ENCODE measurements at places on chromosomes 3 and 15.

DNA sequence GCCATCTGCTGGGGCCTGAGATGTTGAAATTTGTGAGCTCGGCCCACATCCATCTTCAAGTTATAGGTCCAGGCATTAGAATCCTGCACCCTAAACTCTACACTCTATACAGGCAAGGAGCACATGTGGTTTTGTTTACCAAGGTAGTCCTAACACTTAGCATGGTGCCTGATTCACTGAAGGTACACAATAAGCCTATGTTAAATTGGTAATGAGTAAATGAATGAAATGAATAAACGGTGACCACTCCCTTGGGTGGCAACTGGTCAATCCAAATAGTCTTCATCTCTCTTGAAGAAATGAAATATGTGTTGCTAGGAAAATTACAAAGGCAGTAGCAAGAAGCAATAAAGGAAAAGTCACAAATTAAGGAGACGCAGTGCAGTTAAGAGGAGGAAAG lies 359.3 kb upstream of the UBE2E2 start:
- no peak for DNase-seq

- DNase-seq, result no peak
Measured at GRCh38 chr3:150736316-150736719, 26.7 kb downstream of the SIAH2 start.

DNA sequence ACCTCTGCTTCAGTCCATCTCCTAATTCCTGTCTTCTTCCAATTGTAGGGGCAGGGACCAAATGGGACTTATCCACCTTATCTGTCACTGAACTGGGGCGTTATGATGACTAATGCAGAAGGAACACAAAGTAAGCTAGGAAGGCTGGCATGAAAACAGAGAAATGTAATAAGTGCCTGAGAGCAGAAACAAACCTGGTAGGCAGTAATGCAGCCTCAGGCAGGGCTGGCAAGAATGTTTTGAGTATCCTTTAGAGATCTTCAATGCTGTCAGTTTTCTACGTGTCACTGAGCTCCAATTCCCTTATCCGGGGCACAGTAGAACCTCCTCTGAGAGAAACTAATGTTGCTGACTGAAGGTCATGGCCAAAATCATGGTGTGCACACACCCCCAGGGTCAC lies 246.2 kb upstream of the TBL1XR1 start:
- DNase-seq, result no peak

- DNase-seq, result no peak
Measured at GRCh38 chr15:93420477-93420876, 331.5 kb upstream of the RGMA start.

DNA sequence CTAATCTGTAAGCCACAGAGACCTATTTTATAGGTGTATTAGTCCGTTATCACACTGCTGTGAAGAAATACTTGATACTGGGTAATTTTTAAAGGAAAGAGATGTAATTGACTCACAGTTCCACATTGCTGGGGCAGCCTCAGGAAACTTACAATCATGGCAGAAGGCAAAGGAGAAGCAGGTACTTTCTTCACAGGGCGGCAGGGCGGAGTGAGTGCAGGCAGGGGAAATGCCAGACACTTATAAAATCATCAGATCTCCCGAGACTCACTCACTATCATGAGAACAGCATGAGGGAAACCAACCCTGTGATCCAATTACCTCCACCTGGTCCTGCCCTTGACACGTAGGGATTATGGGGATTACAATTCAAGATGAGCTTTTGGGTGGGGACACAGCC lies 108.7 kb downstream of the GALK2 start:
- no peak for DNase-seq

- DNase-seq, result no peak
Measured at GRCh38 chr3:122626515-122627180, 49.2 kb downstream of the PARP15 start.

- no peak for DNase-seq
Measured at GRCh38 chr3:84978843-84979242, 20.1 kb downstream of the CADM2 start.

DNA sequence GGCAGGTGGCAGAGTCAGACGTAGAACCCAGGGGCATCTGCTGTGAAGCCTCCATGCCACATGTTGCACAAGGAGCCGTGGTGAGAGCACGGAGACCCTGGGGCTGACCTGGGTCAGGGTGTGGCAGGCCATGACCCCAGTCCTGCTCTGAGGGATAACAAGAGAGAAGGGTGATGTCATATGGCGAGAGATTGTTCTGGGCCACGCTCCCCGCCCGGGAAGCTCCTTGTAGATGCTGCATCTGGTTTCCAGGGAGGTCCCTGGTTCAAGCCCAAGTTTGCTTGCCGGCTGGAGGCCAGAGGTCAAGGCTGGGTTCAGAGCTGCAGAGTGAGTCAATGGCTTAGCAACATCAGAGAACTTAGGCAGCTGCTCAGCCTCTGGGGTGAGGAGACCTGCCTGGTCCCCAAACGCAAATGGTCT lies 17.3 kb downstream of the FGD5 start:
- DNase-seq, result no peak

DNA sequence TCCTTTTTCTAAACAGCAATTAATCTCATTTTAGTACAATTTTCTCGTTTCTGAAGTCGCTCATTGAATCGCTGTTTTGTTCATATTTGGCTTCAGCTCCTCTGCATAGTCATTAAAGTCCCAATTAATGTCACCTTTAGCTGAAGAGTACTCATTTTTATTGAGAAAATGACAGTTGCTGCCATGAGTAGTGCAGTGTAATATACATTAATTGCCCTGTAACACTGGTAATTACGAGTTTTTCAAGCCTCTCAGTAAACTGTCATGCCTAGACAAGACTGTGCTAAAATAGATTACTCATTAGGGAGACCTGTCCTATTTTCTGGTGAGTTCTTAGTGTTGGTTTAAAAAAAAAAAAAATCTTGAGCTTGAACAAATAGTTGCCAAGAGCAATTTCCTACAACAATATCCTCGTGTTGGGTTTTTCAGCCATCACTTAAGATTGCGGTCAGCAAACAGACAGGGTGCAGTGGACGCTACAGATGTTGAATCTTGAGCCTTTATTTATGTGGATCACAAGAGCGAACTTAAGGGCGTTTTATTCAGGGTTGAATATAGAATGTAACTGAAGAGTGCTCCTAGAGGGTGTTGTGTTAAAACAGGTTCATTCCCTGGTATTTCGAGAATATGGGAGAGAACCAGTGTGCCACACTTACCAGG lies 176.0 kb downstream of the CDIN1 start:
- no peak for DNase-seq

- DNase-seq, result no peak
Measured at GRCh38 chr15:58419803-58420524, 11.8 kb upstream of the LIPC start.

GRCh38 chr15:62071711-62072308 lies 5.0 kb downstream of the C2CD4A start:
- DNase-seq, result no peak

DNA sequence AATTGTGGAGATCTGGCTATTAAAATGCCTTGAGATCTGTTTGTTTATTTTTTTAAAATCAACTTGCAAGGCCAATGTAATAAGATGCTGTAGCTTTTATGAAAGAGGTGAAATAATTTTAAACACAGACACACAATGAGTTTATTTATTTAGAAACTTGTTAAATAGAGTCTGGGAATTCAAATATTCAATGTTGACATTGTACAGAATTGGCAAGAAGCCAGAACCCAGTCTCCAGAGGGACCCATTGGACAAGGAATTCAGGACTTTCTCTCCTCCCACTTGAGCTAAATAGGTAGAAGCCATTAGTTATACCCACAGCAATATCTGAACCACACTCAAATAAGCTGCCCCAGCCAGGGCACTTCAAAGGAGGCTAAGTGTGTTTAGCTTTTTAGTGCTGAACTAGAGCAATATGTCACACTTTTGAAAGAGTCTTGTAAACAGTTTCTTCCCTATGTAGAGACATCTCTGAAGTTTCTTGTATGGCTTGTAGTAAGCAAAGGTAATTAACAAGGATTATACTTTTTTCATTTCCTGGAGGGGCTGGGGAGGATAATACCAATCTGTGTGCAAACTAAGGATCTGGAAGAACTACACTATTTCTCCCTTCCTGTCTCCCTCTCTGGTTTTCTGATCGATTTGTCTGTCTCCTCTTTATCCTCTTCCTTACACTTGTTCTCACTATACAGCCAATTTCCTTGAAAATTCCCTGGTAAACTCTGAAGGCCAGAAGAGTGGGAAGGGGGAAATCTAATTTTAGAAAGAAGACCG lies 6.0 kb downstream of the MECOM start:
- no peak for DNase-seq

DNA sequence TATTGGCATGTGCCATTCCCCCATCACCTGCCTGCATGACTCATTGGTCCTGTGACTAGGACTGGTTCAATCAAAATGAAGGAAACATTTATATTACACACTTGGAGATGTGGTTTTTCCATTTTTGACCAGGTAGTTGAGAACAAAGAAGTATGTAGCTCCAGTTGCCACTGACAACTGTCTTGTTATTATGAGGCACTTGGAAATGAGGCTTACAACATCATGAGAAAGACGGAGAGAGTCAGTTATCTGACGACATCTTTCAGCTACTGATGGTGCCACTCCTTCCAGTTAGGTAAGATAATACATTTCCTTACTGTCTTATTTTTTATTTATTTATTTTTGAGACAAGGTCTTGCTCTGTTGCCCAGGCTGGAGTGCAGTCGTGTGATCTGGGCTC lies 21.8 kb upstream of the PROK2 start:
- no peak for DNase-seq

- DNase-seq, result no peak
Measured at GRCh38 chr15:56244811-56245576, 1.3 kb upstream of the RFX7 start.

DNA sequence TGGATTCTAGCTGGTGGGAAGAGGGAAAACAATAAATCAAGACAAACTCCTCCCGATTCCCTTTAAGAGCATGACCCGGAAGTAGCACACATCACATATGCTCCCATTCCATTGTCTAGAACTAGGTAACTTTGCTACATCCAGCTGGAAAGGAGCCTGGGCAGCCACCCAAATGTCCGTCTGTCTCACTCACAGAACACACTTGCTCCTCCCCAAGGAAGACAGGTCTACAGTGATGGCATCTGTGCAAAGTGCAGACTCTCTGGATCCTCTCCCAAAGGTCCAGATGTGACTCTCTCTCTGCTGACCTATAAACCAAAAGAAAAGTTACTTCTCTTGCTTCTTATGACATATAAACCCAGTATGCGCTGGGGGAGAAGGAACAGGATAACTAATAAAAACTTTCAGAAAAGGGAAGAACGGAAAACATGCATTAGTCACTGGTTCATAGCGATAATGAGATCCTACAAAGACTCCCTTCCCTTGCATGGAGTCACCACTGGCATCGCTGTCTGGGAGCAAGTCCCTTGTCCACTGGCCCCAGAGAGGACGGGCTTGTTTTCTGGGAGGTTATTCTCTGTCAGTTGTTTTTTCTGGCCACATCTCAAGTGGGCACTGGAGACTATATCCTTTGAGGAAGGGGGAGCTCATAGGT lies 29.8 kb upstream of the EPHB3 start:
- DNase-seq, result no peak

- no peak for DNase-seq
Measured at GRCh38 chr15:51245628-51246027, 92.8 kb downstream of the CYP19A1 start.

DNA sequence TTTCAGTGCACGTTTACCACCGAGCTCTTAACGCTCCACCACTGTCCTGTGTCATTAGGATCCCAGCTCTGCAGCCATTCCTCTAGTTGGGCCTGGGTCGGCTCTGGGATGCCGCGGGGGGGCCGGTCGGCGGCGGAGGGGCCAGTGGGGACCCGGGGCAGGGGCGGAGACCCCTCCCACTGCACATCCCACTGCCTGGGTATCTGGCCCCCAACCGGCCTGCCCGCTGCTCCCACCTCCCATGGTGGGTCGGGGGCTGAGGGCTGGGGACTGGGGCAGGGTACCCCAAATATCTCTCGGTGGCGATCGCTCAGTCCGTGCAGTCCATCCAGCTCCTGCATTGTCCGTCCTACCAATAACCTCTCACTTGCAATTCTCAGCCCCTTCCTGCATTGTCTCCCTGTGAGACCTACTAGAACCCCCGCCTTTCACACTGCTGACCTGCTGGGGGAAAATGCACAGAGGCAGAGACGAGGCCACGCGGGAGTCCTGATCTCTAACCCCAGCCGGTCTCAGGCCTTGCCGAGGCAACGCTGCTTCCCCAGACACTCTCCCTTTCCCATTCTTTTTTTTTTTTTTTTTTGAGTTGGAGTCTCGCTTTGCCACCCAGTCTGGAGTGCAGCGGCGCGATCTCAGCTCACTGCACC lies 24.0 kb upstream of the MUC20 start:
- DNase-seq, result no peak

- DNase-seq, result no peak
Measured at GRCh38 chr15:71386448-71387236, 271.4 kb downstream of the THSD4 start.

DNA sequence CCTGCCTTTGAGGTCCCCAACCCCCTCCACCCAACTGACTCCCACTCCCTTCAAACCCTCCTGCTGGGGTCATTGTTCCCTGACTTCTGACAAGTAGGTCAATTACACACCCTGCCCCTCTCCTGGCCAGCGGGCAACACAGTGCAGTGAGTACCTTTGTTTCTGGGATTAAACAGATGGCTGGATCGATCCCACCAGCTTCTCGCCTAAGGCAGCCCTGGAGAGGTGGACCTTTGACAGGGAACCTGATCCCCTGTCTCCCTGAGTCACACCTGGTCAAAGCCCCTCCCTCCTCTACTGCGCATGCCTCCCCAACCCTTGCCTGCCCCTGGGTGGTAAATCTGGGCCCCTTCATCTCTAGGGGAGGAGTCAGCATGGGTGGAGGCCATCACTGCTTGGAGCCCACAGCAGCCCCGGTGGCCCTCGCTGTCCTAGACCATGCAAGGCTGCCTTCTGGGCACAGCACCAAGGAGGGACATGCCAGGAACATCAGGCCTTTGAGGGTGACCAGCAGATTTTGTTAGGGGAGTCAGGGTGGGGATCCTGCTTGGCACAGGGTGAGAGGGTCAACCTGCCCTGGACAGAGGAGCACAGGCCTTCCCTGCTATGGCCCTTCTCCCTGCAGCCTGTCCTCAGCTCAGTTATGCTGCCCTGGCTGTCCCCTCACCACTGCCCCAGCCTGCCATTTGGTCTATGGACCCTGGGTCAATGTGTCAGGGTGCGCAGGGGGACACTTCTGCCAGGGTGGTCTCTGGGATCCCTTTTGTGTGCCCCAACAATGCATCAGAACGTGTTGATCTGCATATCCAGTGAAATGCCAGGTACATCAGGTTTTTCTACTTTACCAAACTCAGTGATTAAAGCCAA lies 9.8 kb upstream of the PRR23E start:
- no peak for DNase-seq

DNA sequence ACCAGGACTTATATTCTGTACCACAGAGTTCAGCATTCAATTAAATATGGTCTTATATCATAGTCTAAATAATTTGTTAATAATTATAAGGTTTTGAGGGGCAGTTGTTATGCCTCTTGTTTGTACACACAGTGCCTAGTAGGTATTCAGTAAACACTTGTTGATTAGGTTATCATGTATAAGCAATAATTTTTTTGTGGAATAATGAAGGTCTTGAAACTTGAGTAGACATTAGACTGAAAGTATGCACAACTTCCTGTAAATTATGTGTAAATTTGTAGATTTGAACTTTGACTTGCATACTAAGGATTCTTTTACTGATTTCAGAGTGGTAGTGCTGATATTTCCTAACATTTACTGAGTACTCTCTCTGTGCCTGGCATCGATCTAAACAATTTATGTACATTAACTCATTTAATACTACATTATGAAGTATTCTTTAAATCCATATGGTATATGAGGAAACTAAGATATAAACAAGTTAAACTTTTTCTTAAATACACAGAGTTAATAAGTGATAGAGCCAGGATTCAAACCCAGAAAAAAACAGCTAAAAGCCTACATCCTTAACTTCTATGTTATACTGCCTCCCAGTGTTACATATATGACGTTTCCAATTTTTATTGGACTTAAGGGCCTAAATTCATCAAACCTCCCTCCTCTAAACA lies 65.1 kb downstream of the GLCE start:
- DNase-seq, result no peak

- DNase-seq, result no peak
Measured at GRCh38 chr3:114374433-114374990, 80.7 kb downstream of the TIGIT start.
